ENCODE measurements at places on chromosomes 6 and 20.

- DNase-seq, result no peak
Observed at GRCh38 chr6:166596776-166597507, 10.5 kb upstream of the RAMACL start.

DNA sequence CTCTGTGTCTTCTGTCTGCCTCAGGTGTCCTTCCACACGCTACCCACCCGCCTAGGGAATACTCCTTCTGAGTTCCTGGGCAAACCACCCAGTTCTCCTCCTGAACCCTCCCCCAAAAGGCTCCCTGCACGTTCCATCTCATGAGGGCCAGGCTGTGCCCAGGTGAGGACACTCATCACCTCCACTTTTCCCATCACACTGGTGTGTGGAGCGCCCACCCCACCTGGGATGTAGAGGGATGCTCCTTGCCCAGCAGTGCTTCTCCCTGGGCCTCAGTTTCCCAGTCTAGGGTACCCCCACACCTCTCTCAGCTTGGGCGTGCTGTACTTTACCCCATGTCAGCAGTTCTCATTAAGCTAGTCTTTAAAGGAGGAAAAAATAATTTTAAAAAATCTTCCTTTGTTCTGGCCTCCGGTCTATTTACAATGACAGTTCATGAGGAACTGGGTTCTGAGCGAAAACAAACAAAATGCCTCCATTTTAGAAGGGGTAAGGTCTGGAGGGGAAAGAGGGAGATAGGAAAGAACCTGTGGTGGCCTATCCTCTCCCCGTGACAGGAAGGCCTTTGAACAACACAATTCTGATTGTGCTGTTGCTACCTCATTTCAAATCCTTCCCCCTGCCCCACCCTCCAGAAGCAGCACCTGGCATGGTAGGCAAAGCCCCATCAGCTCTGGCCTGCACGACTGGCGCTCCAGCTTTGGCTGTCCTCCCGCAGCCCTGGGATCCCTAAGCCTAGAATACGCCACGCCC is 1.7 kb upstream of the C20orf203 start:
- DNase-seq, result no peak

DNA sequence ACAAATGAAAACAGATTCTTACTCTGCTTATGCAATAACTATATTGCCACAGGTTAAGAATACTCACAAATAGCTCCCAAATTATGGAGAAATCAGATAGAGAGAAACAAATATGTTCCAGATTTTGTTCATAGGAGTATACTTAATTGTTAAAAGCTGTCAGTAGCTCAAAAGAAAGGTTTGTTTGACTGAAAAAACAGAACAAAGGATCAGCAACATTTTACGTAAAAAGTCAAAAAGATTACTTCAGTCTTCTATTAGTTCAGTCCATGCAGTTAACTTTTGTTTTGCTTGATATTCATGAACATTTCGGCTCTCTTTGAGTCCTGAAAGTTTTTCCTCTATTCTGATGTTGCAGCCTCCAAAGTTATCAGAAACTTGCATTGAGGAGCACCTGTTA is 13.4 kb upstream of the NANP start:
- no peak for DNase-seq

DNA sequence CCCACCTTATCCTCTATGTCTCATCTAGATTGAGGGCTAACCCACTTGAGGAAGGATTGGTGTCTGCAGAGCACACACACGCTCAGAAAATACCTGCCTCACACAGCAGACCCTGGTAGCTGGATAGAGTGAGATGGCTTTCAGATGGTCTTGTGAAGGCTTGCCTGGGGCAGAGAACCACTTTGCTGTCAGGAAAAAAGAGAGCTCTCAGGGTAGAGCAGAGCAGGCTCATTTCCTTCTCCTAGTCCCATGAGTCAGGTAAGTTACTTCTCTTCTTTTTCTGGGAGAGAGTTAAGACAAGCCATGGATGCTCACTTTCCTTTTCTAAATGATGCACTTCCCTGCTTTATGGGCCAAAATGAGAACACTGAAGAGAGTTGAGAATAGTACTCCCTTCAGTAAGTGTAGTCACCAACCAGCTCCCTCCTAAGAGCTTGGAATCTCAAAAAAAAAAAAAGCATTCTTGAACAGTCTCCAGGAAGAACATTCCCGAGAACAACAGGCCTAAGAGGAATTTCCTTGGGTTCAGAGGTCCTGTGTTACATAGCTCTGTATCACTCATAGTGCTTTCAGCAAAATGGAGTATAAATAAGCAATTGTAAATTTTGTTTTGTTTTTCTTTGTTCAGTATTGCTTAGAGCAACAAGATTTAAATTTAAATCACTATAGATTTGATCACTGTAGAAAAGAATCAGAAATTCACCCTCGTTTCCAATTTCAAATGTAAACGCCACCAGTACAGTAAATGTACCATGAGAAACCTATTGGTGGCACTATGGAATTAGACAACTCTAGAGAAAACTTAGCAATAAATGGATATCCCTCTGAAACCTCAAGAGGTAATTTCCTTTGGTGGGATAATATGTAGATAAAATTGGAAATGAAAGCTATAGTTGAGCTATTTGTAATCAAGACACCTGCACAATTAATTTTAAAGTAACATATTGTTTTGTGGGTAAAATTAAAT is 530.3 kb downstream of the RFPL4B start:
- DNase-seq, result no peak

DNA sequence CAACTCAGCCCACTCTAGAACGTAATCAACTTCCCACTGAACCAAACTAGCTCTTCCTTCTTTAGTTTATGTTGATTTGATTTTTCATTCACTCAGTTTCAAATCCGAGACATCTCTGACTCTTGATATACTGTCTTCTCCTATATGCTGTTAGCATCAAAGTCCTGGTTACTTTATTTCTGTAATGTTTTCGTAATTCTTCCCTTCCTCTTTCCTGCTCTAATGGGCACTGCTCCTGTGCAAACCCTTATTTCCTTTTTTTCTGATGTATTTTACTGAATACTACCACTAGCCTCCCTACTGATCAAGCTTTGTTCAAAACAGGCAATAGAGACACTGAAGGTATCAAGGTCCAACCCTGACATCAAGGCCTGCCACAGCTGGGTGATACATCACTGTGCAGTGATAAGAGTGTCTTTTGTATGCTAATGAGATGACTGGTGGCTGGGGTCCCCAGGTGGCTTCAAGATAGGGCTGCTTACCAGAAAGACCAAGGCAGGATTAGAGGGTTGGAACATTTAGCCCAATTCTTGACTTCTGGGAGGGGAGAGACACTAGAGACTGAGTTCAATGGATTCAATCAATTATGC is 95.2 kb downstream of the KIF13A start:
- DNase-seq, result no peak

GRCh38 chr6:20789162-20789561 is 254.9 kb downstream of the CDKAL1 start:
- DNase-seq, result no peak

GRCh38 chr6:30799210-30799609 is 54.9 kb upstream of the IER3 start:
- DNase-seq, result no peak

- no peak for DNase-seq
Observed at GRCh38 chr6:126550323-126550722, 210.4 kb downstream of the CENPW start.

DNA sequence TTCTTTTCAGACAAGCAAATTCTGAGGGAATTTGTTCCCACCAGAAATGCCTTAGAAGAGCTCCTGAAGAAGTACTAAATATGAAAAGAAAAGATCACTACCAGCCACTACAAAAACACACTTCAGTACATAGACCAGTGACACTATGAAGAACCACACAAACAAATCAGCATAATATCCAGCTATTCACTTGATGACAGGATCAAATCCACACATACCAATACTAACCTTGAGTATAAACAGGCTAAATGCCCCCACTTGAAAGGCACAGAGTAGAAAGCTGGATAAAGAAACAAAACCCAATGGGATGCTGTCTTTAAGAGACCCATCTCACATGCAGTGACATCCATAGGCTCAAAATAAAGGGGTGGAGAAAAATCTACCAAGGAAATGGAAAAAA is 43.3 kb downstream of the CENPW start:
- DNase-seq, result no peak

DNA sequence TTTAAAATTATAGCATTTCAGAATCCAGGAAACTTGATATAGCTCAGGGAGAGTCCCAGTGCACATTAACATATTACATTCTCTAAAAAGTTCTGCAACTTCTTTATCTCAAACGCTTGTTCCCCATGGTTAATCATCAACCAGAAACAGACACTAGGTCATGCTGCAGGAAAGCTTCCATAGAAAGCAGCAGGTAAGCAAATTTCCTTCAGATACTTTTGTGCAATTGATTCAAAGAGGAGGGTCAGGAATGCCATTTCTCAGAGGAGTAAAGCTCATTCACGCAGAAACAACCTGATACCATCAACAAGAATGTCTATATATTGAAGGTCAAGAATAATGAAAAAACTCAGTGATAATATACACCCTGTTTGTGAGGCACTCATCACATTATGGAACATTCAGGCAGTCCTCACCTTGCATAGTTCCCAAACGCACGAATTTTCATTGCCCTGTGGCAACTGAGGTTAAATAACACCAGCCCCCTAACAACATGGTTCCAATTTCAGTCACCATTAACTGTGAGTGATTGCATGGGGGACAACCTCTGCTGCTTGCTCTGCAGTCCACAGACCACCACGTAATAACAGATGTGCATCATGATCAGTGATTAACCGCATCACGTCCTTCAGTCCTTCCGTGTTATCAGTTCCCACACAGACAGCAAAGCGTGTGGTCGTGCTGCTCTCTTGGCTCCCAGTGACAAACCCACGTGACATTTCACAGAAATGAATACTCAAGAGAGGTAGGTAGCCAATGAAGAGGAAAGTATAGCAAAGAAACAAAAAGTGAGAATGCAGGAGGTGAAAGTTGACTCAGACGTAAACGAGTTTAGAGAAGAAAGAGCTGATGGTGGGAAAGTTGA is 95.7 kb downstream of the LY86 start:
- no peak for DNase-seq

DNA sequence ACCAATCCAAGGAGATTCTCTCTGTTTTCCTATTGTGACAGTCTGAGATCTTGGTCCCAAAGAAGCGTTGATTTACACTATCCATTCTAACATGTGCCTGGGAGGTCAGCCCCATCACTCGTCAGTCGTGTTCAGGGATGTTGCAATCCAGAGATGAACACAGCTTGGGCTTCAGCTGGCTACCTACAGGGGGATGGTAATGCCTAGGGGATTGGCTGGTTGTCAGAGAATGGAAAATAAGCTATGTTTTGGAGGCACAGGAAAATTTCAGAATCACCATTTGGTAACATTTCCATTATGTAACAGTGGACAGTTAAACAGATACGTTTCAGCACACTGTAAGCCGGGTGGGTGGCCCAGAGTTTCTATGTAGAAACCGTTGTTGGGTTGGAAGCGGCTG is 147.1 kb upstream of the RALGAPA2 start:
- no peak for DNase-seq

GRCh38 chr20:21559305-21559704 is 45.4 kb upstream of the NKX2-2 start:
- no peak for DNase-seq

- no peak for DNase-seq
Observed at GRCh38 chr20:47905628-47906347, 120.5 kb upstream of the SULF2 start.

GRCh38 chr6:37673436-37673835 is 24.2 kb downstream of the MDGA1 start:
- DNase-seq, result no peak

DNA sequence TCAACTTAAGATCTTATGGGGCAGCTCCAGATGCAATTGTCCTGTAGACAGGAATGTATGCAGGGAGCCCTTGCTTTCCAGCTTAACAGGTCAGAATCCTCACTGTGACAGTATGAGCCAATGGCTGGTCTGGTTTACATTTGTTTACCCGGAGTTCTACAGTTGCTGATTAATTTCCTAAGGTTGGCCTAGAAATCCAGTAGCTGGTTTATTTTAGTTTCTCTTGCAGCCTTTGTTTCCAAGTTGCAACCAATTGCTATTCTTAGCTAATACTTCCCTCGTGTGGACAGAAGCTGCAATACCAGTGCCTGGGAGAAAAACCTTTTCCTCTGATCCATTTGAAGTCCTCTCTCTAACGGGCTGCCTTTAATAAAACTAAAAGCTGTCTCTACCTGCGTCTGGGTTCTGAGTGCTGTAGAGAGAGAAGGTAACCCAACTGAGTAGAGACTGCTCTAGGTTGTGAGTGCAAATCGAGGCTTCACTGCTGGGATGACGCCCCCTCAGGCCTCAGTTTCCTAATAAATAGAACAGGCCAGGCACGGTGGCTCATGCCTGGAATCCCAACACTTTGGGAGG is 45.9 kb downstream of the ZNF217 start:
- no peak for DNase-seq

DNA sequence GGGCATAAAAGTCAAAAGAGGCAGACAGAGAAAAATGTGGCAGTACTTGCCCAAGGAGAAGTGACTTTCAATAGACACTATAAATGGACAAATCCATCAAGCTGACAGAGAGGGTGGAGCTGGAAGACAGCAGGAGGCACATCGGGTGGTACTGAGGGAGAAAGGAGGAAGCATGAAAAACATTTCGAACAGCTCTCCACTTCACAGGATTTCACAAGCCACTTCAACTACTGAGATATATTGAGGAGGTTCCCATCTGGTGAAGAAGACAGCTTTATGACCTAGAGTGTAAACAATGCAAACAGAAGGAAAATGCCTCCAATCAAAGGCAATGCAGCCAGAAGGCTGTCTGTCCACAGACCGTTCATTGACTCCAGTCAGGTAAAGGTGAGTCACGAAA is 259.4 kb upstream of the ECI2 start:
- no peak for DNase-seq

GRCh38 chr6:37141281-37142049 is 28.5 kb upstream of the PIM1 start:
- DNase-seq, result no peak

GRCh38 chr6:147874322-147874721 is 365.8 kb downstream of the SAMD5 start:
- DNase-seq, result no peak

GRCh38 chr6:1235825-1236224 is 76.1 kb upstream of the FOXQ1 start:
- DNase-seq, result no peak

DNA sequence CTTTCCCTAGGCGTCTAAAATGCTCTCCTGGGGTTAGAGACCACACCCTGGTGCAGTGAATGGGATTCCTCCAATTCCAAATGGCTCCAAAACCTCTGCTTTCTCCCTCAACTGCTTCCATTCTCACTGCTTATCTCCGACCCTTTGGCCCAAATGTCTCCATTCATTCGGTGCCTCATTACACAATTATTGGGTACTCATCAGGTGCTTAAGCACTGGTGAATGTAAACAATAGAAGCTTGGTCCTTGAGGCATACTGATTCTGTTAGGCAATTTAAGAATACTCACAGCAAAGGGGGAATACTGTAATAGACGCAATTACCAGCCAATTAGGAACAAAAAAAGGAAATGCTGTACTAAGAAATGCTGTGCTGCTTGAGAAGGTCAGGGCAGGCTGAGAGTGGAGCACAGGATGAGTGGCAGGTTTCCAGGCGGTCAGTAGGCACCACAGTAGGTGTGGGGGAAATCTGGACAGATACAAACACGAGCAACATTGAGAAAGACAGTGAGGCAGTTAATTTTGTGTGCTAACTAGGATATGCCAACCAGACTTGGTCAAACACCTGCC is 23.0 kb downstream of the GMDS start:
- DNase-seq, result no peak

GRCh38 chr20:44650771-44651433 is 597 bp downstream of the ADA start:
- DNase-seq, result no peak

GRCh38 chr6:79072640-79073181 is 5.3 kb downstream of the PHIP start:
- no peak for DNase-seq

All from gastrocnemius medialis (tissue), 4 donors.